ENCODE measurements at places on chromosomes 6 and 20. TPM values are rescaled to one million over a fixed set of nuclear protein-coding genes. Genes with fewer than 3 reads are reported as not detected.

DNA sequence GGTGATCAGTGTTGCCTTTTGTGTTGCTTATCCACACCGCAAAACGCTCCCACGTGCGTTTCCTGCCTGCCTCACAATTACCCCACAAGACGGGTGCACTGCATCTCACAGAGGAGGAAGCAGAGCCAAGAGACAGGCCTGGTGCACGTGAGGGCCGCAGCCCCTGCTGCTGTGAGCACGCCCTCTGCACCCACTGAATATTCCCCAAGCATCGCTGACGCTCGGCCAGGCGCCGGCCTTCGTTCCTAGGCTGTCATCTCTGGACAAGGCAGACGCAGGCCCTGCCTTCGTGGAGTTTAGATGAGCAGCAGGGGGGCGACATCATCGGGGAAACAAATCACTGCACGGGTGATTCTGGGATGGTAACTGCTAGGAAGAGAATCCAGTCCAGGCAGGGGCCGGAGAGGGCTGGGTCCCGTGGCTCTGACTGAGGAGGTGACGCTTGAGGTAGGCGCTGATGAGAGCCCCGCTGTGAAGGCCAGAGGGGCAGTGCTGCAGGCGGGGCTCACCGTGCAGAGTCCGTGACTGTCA is 162.4 kb upstream of the QKI start:
- no peak for DNase-seq

GRCh38 chr6:26197933-26198721 is 110.9 kb downstream of the HFE start:
- DNase-seq: peak; percentile 48

DNA sequence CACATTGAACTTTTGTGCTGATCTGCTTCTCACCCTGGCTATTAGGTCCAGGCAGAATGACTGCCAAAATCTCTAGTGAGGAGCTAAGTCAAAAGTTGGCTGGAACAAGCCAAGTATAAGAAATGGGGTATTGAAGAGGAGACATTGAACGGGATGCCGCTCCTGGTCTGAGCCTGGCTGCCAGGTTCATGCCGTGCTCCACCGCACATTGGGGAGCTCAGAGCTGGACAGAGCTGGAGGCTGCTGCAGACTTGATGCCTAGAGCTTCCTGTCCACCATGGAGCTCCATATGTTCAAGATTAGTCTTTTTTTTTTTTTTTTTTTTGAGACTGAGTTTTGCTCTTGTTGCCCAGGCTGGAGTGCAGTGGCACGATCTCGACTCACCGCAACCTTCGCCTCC is 4.1 kb upstream of the IFT52 start:
- DNase-seq: no peak

DNA sequence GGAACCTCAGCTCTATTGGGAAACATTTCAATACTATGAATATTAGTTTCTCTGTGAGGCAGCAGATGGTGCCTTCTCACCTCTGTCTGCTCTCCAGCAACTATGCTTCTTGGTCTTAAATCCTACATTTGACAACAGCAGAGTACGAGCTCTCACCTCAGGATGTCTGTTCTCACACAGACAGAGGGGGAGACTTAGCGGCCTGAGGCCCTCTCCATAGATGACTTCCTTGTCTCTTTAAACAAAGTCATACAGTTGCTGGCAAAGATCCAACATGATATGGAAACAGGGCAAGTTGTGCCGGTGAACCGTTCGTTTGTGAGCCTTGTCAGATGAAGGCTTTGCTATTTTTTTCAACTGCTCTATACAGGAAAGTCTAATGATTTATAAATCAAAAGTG is 43.7 kb upstream of the GABRR1 start:
- DNase-seq: no peak

DNA sequence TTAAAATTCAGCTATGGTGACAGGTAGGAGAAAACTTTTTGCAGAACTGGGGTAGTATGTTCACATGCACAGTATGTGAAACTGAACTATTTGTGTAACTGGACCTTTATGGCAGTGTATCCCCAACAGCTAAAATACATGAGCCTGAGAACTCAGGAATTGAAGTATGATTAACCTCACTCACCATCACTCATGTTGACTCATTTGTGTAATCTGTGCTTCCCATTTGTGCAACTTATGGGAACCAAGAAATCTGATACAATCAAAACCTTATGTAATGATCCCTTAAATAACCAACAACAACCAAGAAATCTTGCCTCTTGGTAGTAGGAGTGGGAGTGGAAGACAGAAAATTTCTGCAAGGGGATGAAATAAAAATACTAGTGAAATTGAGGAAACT is 674.9 kb downstream of the HDGFL1 start:
- DNase-seq: no peak

DNA sequence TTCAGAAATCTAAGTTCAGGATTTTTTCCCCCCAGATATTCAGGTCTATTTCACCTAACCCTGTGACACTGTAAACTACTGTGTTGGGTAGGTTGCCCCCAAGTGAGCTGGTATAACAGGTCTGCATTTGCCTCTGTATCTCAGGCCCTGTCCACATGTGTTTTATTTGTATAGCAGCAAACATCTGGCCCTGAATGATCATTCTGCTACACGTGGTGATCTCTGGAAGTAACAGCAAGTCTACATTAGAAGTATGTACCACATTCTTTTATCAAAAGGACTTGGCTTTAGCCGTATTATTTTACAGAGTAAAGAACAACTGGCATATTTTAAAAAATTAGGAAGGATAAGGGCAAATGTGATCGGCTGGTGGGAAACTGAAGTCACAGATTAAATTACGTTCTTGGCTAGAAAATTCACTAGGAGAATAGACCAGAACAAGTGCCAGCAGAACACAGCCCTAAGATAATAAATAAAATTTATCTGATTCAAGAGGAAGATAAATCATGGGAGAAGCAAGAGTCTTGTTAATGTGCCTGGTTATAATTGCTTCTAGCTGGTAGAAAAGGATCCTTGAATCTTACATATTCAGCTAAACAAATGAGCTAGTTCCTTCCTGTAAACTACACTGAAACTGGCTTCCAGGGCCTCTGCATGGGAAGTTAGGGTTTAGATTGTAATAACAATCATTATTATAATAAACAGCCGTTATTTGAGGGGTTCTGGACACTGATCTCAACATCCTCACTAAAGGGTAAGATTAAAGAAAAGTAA is 192.1 kb downstream of the SAMD5 start:
- DNase-seq: no peak

DNA sequence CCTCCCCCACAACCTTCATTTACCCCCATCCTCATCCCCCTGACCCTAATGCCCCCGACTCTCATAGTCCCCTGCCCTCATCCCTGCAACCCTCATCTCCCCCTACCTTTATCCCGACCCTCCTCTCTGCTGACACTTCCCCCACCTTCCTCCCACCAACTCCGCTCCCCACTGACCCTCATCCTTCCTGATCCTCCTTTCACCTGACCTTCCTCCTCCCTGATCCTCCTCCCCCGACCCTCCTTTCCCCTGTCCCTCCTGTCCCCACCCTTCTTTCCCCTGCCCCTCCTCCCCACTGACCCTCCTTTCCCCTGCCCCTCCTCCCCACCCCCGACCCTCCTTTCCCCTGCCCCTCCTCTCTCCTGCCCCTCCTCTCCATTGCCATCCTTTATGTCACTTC is 7.1 kb downstream of the TREML2 start:
- DNase-seq: no peak

DNA sequence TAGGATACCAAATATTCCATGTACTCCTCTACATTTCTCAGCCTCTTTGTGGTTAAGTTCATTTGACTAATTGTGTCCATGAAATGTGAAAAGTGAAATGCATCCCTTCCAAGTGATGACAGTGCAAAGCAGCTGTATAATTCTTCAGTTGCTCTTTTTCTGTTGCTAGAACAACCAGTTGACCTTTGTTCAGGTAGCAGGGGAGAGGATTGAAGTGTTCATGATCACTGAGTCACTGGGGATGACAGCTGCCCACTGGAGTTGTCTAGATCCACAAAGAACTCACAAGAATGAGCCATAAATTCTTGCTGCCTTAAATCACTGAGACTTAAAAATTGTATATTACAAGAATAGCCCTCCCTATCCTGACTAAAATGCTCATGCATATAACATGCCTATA is 254.6 kb downstream of the EPHA7 start:
- DNase-seq: no peak

DNA sequence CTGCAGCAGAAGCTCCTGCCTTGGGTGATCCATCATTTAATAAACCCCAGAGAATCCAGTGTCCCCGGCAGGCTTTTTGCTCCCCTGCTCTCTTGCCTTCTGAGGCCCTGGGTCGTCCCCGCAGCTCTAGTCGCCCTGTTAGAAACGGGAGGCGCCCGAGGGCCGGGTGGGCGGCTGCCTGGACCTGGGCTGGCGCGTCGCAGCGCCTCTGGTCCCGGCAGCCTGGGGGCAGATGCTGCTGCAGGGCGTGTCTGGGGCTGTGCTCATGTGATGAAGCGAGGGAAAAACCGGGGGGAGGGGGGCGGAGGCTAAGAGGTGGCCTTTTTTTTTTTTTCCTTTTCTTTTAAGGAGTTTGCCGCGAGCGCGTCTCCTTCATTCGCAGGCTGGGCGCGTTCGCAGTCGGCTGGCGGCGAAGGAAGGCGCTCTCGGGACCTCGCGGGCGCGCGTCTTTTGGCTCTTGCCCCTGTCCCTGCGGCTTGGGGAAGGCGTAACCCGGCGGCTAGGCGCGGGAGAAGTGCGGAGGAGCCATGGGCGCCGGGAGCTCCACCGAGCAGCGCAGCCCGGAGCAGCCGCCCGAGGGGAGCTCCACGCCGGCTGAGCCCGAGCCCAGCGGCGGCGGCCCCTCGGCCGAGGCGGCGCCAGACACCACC is 394 bp downstream of the AKAP12 start:
- peak; percentile 88 for DNase-seq

DNA sequence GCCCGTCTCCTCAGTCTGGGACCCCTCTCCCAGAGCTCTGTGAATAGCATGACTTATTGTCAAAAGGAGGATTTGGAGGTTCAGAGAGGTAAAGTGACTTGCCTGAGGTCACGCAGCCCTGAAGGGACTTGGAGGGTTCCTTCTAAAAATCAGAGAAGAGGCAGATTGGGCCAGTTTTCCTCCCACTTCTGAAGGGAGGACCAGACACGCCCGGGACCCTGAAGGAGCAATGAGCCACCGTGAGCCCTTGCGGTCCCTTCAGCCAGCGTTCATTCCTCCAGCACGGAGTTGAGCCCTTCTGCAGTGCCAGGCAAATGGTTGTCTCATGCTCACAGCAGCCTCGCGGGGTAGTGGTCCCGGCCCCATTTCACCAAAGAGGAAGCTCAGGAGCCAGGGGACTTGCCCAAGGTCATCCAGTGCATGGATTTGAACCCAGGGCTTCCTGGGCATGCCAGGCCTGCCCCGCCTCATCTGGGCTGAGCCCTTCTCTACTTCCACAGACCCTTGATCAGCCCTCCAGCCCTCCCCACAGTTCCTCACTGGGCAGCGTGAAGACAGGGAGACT is 7.4 kb downstream of the SRC start:
- DNase-seq: no peak

DNA sequence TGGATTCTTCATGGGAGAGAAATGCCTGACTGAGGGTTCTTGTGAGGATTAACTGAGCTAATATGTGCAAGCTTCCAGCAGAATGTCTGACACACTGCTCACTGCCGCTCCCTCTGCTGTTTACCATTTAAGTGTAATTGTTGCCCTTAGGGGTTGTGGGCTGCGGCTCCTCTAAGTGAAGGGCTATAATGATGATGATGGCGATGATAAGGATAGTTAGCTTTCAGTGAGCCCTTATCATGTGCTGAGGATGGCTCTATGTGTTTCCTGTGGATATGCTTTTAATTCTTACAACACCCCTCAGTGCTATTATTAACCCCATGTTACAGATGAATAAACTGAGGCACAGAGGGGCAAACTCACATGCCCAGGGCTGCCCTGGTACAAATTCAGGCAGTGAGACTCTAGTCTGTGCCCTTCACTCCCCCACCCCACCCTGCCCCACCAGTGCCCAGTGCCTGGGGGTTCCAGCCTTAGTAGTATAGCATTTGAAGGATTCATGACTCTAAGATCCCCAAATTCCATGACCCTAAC is 33.4 kb downstream of the TGM2 start:
- no peak for DNase-seq

DNA sequence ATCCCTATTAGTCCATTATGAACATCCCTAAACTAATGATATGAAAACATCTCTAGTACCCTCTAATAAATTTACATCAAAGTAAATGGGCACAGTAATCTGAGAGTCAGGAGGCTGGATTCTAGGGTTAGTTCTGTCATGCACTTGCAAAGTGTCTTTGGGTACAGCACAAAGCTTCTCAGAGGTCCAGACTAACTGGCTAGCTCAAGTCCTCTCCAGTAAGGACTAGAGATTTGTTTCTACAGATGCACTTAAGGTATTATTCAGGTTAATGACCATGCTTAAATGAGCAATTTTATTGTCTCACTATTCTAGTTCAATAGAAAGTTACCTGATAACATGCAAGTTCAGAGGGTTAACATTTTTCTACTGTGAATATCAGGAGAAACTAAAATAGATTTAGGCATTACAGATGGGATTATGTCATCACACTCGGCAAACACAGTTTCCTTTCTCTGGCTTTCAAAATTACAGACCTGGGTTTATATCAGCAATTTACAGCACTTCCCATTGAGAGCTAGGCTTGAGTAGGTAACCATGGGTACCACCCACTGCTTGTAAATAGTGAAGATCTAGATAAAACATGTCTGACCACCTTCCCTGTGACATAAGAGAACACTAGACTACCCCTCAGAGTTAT is 402.9 kb upstream of the RUNX2 start:
- DNase-seq: no peak

DNA sequence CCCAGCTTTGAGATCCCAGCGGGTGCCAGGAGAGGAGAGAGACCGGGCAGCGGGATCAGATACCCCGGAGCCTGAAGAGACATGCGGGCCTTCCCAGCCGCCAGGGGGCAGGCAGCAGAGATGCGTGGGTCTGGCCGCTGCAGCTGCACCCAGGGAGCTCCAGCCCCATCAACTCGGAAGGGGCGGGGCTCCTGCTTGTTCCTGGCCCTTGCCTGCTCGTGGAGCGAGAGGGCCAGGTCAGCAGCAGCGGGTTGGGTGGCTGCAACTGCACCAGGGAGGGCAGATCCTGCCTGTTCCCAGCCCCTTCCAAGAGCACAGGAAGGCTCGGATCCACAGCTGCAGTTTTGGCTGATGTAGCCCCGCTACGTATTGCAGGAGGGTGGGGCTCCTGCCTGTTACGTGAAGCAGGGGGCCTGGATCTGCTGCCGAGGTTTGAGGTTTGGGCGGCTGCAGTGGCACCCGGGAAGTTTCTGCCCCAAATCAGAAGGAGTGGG is 532.8 kb downstream of the RFPL4B start:
- DNase-seq: no peak

DNA sequence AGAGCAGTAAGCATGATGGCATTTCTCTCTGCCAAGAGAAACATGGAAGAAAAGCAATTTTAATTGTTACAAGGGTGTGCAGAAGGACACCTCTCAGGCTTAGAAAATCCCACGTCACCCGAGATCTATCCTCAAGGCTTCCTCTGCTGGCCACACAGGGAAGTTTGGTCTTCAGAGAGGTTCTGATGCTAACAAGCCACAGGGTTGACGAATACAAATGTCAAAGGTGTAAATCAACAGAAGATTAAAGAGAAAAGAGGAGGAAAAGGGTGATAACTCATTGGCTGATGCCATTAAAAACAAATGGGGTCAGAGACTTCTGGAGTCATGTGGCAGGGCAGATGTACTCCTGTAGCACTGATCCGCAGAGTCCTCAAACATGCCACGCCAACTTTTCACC is 33.6 kb upstream of the SPDEF start:
- no peak for DNase-seq

The SOBP gene
- 17.4 TPM for polyA plus RNA-seq

The HDGFL1 gene
- polyA plus RNA-seq: not detected

The PLA2G7 gene
- 3.1 TPM for polyA plus RNA-seq

The FLOT1 gene
- 107 TPM for polyA plus RNA-seq

The DOK5 gene
- polyA plus RNA-seq: 22.5 TPM

The WFDC5 gene
- polyA plus RNA-seq: 3.6 TPM

The EPHA7 gene
- polyA plus RNA-seq: 8.1 TPM

The FERMT1 gene
- polyA plus RNA-seq: 0.39 TPM

The NECAB3 gene
- polyA plus RNA-seq: 19.3 TPM

The SLC44A4 gene
- polyA plus RNA-seq: 0.19 TPM
